ENCODE measurements at places on chromosomes 4 and X.
A peak's percentile ranks its signal among the peaks of the same experiment; 100 is the strongest.

GRCh38 chrX:148466292-148466691 lies 34.1 kb upstream of the AFF2 start:
- DNase-seq: no peak

DNA sequence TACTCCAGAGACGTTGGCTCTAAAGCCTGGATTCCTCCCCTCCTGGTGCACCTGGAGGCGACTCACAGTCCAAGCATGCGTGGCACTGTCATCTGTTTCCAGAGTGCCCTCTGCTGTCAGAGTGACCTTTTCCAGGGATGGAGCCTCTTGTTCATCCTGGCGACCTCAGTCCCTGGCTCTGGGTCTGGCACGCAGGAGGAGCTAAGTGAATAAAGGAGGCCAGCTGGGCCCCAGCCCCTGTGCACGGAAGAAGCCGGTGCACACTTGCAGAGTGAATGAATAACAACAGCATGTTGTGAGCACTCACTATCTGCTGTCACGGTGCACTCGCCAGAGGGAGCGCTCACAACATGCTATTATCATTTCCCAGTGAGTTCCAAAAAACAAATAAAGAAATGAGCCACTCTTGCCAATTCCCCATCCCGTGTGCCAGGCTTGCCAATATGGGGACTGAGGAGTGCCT lies 27.8 kb upstream of the PSAPL1 start:
- no peak for DNase-seq

- no peak for DNase-seq
Observed at GRCh38 chr4:4861390-4862018, 2.0 kb downstream of the MSX1 start.

DNA sequence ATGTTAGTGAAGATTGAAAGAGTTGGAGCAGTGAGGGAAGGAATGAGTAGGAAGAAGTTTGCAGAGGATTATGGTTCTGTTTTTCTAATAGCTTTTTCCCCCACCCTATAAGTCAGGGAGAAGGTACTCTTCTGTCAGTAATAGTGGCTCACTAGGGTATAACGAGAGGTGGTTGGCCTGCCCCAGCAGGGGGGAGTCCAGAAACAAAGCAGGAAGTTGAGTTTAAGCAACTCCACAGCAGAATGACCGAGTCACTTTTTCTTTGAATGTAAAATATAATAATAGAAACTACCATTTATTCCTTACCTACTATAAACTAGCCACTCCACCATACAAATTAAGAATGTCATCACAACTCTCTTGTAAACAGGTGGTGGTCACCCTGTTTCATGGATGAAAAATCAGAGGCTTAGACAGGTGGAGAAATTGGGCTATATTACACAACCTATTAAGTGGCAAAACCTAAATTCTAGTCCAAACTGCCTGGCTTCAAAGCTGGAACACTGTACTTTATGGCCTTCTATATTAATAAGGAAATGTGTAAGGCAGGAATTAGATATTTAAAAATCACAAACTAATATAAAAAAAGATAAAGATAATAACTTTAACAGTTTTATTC lies 21.9 kb downstream of the AP1AR start:
- DNase-seq: no peak

DNA sequence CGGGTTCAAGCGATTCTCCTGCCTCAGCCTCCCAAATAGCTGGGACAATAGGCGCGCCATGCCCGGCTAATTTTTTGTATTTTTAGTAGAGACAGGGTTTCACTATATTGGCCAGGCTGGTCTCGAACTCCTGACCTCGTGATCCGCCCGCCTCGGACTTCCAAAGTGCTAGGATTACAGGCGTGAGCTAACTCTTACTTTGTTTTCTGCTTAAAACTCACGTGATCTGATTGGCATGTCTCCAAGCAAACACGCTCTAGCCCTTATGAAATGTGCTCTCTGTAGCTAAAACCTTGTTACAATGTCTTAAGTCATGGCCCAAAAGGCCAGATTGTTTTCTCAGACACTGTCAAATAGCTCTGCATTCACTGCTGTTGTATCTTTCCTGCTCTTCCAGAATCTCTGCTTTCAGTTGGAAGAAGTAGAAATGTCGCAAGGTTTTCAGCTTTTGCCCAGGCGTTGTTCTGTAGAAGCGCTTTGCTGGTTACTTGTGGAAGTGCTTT lies 39.7 kb upstream of the OGT start:
- DNase-seq: no peak

- DNase-seq: peak; percentile 57
Observed at GRCh38 chr4:185222598-185222997, 13.2 kb downstream of the SNX25 start.

- no peak for DNase-seq
Observed at GRCh38 chrX:23901060-23901459, 6.7 kb downstream of the APOO start.
